NCI-H510A (cell line): ENCODE measurements at places on chromosomes 3 and 15.

GRCh38 chr3:32421185-32421584, 29.5 kb downstream of the CMTM7 start:
- no peak for DNase-seq

DNA sequence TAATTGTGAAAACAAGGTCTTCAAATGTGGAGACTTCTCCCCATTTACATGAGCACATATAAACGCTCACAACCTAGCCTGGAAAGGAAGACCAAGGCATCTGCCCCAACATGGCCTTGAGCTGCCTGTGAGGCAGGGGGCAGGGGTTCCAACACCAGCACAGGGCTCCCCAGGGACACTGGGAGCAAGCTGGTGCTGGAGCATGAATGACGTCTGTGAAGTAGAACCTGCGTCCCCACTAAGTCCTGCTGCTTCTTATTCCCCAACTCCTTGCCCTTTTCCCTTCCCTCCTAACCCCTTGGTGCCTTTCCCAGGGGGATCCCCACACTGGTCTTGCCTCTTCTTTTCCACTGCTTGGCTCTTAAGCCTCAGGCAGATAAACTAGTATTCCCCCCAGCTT, 93.1 kb downstream of the RBPMS2 start:
- no peak for DNase-seq

DNA sequence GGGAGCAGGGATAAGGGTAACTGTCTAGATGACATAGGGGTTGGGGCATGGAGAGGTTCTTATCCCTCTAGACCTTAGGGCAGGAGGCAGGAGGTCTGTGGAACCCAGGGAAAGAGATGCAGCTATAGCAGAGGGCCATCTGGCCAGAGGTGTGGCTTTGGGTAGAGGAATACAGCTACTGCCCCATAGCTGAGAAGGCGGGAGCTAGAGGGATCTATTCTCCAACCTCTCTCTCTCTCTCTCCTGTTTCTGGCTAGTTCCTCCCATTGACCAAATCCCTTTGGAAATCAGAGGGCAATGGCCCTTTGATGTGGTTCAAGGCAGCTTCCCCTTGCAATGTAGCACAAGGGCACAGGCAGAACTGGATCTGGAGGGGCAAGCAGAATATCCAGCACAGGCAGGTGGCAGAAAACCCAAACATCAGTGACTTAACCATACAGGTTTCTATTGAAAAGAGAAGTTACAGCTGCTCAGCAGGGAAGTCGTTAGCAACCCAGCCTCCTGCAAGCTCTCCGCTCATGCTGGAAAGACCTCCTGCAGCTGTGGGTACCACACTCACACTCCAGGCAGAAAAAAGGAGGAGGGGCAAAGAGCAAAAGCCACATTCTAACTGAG, 22.3 kb upstream of the LMOD3 start:
- no peak for DNase-seq

- no peak for DNase-seq
Measured at GRCh38 chr3:71310359-71310979, 273.1 kb downstream of the FOXP1 start.

DNA sequence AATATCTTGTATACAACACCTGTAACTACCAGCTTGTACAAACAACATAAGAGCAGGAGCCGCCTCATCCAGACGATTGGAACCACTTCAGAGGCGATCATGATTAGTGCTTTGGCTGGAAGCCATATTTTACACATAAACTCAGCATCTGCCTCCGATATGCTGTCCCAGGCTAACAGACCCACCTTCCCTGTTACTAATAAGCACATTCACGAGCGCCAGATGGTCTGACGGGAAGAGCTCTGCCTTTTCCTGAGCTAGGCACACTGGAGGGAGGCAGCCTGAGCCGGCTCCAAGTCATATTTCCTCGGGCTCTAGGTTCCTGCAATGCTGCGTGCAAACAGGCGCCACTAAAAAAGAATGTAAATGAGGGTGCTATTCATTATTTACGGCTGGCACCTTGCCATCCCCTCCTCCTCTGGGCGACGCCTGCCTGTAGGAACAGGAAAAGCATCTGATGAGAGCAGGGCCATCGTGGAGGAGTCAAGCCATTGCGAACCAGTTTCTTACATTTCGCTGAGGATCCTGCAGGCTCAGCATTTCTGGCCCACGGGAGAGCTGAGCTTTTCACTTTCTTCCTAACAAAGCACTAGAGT, 98.2 kb downstream of the ANXA2 start:
- DNase-seq, result peak; percentile 78

GRCh38 chr3:80643421-80643820, 875.6 kb upstream of the ROBO1 start:
- DNase-seq, result no peak

DNA sequence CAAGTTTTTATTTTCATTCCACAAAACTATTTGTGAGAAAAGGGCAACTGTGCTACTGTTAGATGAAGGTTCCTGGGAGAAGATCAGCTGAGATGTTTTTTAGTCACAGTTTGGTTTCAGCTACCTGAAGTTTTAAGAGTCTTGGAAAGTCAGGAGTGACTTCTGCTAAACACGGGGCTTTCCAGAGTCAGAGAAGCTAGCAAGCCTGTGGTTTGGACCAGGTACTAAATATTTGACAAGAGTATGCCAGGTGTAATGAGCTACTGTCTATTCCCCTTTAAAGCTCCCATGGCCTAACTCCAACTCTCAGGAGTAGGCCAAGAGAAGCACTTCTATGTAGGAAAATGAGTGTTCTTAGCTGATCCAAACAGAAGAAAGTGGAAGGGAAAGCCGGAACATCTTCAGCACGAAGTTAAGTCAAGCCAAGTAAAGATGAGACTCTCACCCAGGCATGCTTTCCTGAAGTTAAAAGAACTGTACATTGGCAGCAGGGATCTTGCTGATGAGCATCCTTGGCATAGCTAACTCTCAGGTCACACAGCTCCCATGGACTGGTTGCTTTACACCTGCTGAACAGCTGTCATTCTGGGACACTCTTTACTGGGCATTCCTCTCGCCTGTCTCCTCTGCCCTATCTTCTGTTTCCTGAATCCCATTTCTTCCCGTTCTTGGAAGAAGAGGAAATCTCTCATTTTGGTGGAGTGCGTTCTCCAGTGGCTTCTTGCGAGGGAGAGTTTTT, 22.5 kb downstream of the TM4SF18 start:
- no peak for DNase-seq

- no peak for DNase-seq
Measured at GRCh38 chr15:64623347-64623996, 151.9 kb downstream of the RBPMS2 start.

DNA sequence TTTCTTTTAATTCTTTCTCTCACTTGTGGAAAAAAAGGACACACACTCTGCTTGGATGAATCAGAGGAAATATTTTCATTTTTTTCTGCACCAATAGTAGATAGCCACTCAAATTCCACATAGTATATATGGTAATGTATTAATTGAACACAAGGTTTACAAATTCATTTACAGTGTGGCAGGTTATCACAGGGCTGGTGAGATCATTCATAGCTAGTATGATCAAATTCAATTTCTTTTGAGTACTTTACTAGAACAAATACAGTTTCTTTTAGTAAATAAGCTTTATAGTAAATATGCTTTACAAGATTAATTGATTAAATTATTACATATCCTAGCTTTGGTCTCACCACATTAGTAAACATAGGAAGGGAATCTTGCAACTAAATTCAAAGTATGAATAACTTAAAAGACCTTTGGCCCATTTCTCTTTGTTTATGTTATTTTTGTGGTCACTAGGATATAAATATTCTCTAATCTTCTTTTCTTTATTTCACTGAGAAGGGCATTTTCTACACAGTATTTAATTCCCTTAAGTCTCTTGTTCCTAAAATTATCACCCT, 40.1 kb upstream of the PARP14 start:
- DNase-seq, result no peak

- peak; percentile 95 for DNase-seq
Measured at GRCh38 chr3:155870133-155870944, at the start of gene GMPS. Gene GMPS (plus strand): TSS chr3:155870650. CDS start chr3:155870871, 221 bp downstream.

- no peak for DNase-seq
Measured at GRCh38 chr3:136258199-136258598, 8.1 kb downstream of the PCCB start.

GRCh38 chr3:102512734-102513504, 78.1 kb downstream of the ZPLD1 start:
- DNase-seq, result no peak

GRCh38 chr15:83356501-83357399, 72.3 kb upstream of the BNC1 start:
- no peak for DNase-seq

DNA sequence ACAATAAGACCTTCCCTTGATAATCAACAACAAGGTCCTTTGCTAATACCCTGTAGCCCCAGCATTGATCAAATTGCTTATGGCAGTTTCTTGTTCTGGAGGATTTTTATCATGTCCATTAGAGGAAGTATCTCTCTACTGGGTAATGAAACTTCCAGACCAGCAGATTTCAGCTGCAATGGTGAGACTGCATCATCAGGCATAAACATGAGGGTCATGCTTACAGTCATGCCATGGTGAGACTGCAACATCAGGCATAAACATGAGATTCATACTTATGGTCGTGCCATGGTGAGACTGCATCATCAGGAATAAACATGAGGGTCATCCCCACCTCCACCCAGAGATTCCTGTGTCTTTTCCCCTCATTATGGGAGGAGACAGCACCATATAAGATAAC, 129.0 kb upstream of the LIPC start:
- DNase-seq, result no peak

- DNase-seq, result no peak
Measured at GRCh38 chr3:197458179-197458707, 97.5 kb downstream of the BDH1 start.

DNA sequence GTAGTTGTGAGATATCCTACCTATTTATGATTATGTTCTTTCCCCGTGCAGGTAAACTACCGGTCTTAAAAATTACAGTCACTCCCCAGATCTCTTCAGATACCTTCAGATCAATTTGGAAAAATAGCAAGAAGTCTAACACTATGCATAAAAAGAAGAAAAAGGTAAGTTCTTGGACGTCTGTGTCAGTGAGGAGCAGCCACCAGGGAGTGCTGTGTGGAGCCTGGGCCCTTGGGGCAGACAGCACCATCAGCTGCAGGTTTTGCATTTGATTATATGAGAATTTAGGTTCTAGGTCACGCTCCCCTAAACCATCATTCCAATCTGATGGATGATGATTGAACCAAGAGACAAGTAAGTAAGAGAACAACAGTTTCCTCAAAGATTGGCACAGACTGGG, 8.9 kb upstream of the RNF7 start:
- no peak for DNase-seq

DNA sequence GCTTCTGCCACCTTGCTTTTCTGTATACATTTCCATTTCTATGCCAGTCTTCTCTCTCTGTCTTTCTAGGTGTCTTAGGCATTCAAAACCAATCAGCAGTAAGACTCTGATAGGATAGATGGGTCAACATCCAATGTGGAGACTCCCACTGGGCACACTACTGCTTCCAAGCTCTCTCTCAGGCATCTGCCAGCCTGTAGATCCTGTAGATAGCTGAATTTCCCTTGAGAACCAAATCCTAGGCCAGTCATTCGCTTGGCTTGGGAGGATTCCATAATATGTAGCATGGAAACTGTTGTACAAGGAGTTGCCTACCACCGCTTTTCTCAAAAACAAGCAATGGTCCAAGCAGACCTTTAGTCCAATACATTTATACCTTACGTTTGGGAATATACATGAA, 262.8 kb upstream of the RARB start:
- DNase-seq, result no peak

DNA sequence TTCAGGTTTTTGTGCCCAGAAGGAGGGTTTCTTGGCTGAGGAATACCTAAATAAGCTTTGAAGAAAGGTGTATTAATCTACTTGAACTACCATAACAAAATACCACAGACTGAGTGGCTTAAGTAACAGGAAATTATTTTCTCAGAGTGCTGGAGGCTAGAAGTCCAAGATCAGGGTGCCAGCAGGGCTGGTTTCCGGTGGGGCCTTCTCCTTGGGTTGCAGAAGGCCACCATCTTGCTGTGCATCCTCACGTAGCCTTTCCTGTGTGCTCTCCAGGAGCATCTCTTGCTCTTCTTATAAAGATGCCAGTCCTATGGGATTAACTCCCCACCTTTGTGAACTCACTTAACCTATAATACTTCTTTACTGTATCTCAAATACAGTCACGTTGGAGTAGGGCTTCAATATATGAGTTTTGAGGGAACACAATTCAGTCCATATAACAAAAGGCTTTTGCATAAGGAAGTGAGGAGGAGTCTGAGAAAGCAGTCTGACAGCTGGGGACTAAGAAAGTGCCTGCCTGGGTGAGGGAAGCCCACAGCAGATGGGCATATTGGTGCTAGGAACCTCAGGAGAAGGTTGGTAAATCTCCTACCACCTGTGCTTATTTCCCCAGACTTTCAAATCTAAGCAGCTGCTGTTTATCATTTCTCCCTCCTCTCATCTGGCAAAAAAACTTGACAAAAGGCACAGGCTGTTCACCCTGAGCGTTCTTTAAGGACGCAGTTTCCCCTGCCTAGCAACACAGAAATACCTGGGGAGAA, 89.6 kb upstream of the CBLB start:
- no peak for DNase-seq

GRCh38 chr15:58694641-58695398, 54.7 kb downstream of the ADAM10 start:
- DNase-seq, result no peak

- no peak for DNase-seq
Measured at GRCh38 chr15:60710656-60711055, 231.7 kb upstream of the ICE2 start.

- DNase-seq, result no peak
Measured at GRCh38 chr3:139122221-139122581, 77.5 kb upstream of the PRR23C start.

GRCh38 chr3:160400030-160400701, 716 bp downstream of the SMC4 start:
- no peak for DNase-seq

DNA sequence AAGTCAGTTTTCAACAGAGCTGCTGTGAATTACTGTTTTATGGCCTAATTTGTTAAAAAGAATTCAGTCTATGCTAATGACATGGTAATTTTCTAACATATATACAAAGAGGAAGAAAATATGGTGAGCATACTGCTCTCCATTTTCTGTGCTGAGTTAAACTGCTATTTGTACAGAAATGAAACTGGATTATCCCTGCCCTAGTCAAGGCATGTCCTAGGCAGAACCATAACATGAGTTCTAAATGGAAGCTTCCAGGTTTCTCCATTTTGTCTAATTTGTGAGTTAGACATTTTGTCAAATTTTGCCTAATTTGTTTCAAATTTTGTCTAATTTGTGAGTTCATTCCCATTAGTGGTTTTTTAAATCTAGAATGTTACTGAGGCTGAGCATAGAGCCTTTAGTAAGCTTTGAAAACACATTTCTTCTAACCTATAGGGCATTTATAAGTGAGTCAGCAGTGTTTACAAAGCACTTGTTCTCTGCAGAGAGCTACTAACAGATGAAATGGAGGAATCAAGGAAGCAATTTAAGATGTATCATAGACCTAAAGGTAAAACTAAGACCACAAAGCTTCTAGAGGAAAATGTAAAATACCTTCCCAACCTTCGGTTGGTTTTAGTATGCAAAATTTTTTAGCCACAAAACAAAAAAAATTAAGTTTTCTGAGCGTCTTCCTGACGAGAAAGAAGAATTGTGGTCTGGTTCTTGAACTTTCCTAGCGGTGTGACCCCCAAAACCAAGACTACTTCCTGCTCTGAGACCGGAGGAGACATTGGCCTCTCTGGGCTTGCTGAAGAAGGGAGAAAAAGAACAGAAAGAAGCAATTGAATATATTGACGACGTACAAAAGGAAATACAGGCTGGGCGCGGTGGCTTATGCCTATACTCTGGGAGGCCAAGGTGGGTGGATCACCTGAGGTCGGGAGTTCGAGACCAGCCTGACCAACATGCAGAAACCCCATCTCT, 9.8 kb downstream of the P2RY14 start:
- DNase-seq, result no peak
